ENCODE measurements at places on chromosomes 7 and 10.

GRCh38 chr10:116112232-116113231, 160.5 kb downstream of the GFRA1 start:
- no peak for DNase-seq

DNA sequence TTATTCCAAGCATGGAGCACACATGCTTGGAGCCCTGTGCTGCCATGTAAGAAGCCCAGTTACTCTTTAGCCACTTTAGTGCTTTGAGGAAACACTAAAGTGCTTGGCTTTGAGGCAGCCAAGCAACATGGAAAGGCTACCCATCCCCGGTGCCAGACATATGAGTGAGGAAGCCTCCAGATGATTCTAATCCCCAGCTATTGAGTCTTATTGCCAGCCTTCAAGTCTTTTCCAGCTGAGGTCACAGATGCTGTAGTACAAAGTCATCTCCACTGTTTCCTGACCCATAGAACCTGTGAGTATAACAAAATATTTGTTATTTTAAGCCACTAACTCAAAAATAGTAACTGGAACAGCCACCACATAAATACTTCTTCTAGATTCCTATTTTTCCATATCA, 91.4 kb upstream of the CYP26C1 start:
- no peak for DNase-seq

- DNase-seq = no peak
Measured at GRCh38 chr10:32417911-32418547, 27.9 kb upstream of the CCDC7 start.

DNA sequence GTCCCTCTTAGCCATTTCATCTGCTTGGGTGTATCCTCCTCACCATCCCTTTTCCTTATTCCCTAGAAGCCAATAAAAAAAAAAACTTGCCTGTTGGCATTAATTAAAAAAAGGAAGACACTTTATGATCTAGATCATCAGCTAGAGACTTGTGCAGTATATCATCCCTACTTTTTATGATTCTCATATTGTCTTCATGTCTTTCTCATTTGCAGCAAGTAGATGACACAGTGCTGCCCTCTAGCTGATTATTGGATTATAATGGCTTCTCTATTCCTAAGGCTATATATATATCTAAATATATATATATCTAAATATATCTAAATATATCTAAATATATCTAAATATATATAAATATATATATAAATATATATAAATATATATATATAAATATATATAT, 272.4 kb upstream of the LRGUK start:
- peak; percentile 21 for DNase-seq

GRCh38 chr7:79507131-79507530, 53.7 kb upstream of the MAGI2 start:
- no peak for DNase-seq

DNA sequence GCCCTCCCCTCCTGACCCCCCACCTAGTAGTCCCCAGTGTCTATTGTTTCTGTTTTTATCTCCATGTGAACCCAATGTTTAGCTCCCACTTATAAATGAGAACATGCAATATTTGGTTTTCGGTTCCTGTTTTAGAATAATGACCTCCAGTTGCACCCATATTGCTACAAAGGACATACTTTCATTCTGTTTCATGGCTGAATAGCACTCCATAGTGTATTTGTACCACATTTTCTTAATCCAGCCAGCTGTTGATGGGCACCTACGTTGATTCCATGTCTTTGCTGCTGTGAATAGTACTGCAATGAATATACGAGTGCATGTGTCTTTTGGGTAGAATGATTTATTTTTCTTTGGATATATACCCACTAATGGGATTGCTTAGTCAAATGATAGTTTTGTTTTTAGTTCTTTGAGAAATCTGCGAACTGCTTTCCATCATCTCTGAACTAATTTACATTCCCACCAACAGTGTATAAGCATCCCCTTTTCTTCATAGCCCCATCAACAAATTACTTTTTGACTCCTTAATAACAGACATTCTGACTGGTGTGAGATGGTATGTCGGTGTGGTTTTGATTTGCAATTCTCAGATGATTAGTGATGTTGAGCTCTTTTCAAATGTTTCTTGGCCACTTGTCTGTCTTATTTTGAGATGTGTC, 128.4 kb upstream of the PHYHIPL start:
- no peak for DNase-seq

DNA sequence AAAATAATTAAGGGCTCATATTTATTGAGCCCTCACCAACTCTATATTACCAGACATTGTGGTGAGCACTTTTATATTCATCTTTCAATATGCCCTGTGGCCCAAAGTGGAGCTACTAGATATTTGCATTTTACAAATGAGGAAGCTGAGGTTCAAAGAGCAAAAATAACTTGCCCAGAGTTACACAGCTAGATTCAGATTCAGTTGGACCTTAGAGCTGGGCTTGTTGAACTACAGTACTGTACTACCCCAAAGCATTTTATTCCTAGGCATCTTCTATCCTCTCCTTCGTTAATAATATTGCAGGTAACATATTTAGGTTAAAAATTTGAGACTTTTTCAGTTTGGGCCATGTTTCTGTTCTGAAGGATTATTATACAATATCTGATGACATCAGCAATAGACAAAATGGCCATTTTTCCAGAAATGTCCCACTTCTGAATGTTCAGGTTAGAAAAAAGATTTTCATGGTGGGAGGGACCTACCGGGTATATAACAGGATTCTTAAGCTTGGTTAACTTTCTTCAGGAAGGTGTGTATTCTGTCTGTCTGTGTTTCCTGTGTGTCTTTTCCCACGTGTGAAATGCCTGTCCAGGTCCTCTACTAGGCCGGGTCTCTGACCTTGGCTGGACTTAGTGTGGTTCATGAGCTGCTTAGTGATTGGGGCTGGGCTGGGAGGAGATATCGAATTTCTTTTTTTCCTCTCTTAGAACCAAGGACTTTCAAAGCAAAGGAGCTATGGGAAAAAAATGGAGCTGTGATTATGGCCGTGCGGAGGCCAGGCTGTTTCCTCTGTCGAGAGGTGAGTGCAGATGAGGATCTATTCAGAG, 13.6 kb downstream of the PRXL2A start:
- no peak for DNase-seq

DNA sequence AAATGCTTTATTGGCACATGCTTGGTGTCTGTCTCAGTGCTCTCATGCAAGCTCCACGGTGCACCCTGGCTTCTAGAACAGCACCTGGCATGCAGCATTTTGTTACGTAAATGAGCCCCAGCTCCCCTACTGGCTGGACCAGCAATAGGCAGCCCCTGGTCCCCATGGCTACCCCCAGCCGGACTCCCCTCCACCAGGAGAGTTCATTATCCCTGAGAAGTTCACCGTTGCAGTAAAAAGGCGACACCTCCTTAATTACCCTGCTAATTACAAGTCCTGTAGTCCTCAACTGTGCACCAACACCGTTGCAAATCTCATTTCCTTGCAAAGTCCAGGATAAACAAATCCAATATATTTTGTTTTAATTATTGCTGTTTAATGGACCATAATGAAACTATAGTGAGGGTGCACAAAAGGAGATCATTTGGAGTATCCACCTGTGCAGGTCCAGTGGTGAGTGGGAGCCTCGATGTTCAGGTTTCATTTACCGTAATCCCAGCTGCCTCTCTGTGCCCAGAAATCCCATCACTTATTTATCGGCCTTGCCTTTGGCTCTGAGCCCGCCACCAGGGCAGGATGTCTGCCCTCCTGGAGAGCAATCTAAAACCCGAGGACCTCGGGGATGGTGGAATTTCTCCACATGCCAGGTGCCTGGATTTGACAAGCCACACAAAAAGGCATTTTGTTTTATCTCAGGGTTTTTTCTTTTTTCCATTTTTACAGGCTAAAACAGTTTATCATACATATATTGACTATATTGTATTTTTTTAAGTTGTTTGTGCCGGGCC, 12.8 kb upstream of the DRGX start:
- no peak for DNase-seq

DNA sequence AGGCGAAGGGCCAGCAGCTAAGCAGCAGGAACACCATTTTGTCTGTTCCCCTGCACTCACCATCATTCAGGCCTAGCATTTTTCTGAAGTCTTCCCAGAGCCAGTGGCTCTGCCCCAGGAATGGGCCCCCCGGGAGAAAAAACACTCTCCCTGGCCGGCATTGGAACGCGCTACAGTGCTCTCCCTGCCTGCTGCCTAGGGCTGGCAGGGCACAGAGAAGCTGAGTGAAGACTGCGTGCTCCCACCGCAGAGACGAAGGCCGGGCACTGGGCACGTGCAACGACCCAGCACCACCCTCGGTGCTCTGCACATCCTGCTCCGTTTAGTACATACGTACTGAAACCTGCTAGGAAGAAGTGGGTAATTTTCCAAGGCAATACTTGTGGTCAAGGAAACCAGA, 34.4 kb downstream of the HSPA12A start:
- DNase-seq = no peak

DNA sequence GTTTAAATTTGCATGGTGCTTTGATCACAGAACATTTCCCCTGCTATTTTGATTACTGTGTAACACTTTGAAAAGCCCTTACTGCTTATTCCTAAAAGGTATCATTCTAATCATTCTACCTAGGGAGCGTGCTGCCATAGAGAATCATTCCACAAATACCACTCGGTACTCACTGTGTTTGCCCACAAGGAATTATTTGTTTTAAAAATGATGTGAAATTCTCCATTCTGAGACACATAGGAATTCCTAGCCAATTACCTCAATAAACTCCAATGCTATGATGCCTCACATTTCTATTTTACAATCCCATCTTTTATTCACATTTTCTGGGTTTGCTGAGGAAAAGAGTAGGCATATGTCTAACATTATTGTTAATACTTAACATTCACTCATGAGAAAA, 16.2 kb upstream of the TES start:
- DNase-seq = no peak

Data from keratinocyte (primary cell).